GM04504 (cell line): ENCODE measurements at places on chromosomes 1 and 21.

DNA sequence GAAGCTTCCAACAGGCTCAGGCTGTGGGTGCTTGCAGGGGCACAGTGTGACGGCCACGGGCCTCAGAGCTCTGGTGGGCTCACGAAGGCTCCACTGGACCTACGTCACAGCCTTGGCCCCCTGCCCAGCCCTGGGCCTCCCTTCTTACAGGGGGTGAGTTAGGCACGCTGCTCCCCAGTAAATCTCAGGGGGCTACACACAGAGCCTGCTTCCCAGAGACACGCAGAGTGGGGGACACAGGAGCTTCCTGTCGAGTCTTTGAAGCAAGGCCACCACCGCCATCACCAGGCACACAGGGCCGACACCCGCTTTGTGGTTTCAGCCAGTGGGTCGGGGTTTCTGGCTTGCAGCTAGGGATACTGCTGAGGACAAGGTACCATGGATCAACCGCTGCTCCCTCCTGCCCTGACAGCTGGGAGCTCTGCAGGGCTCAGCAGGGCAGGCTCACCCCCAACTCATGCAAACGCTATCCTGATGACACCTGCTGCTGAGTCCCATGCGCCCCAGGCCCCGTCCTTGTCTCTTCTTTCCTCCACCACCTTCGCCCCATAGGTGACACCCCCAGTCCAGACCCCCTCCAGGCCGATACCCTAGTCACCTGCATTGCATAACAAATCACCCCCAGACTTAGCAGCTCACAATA is 5.5 kb upstream of the CFAP410 start:
- DNase-seq: no peak

DNA sequence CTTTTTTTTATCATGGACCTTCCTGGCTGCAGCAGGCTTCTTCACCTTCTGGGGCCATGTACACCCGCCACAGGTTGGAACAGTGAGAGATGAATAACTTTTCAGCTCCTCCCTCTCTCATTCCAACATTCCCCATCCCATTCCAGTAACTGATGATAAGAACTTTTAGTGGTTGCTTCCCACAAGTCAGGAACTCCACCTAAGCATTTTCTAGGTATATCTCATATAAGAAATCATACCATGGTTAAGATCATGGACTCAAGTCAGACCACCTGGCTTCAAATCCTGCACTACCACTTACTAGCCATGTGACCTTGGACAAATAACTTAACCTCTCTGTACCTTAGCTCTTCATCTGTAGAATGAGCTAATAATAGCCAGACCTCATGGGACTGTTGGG is 42.5 kb upstream of the RGS8 start:
- no peak for DNase-seq

DNA sequence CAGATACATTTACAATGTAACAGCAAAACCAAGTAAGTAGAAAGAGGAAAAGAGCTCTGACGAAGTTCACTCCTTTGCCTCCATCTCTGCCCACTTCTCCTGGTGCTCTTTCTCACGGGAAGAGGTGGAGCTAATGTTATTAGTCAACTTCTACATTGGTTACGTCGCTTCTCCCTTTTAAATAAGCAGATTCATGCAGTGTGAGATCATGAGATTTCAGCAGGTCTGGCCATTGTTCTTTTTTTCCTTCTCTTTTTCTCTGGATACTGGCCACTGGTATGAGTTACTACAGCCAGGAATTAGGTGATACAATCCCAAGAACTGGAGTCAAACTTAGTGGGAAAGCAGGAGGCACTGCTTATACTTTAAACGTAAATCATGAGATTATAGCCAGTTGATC is 207.1 kb downstream of the AKT3 start:
- no peak for DNase-seq

GRCh38 chr1:150875197-150876118 is 941 bp downstream of the ARNT start:
- no peak for DNase-seq

DNA sequence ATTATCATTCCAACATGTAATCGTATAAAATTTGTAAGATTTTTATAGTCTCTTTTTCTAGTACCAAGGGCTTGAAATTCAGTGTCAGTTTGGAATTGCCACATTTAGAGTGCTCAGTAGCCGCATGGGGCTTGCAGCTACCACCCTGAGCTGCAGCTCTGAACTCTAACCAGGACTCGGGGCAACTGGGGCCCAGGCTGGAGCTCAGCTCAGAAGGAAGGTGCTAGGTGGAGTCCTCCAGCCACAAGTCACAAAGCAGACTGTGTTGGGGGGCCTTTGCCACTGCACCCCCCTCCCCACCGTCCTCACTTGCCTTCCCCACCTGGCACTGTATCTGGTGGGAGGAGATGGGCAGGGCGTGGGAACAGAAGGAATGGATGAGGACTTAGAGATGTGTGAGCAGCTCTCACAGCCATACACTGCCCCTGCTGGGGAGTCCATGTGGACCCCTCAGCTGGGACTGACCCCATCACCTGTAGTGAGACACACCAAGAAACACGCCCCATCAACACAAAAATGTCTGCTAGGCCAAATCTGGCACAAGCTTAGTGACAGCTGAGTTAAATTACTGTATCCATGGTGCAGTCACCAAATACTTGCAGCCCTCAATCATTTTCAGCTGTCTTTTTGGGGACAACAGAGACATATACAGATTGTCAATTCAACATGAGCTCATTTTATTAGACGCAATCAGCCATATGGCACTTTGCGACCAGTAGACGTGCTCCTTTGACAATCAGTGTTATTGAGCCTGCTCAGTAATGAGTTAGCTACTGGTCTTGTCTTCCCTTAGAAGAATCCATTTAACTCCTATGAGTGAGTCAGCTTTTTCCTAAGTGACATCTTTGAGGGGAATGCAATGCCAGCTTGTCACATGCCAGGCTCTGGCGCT is 241.7 kb upstream of the RAB4A start:
- no peak for DNase-seq
